Colonic mucosa (tissue), 4 donors: ENCODE measurements at places on chromosomes 5 and 9. TPM values are rescaled to one million over a fixed set of nuclear protein-coding genes. Genes with fewer than 3 reads are reported as not detected.

DNA sequence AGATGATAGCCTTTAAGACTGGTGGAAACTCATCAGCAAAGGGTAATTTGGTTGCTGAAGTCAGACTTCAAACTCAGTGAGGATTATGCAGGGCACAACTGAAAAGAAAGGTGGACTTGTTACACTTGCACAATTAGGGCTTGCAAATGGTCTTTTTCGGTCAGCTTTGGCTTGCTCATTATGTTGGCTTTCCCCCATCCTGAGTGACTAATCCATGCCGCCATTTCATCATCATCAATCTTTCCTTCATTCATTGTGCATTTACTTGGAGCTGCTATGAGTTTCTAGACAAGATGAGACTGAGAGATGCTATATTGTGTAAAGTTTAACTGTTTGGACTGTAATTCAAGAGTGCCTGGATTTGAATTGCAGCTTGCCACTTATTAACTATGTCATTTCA, 134.8 kb upstream of the PPP1R2B start:
- H3K36me3 ChIP-seq = no peaks in the 10 kb centered on the region
- no peak for DNase-seq
- H3K27me3 ChIP-seq = no peaks in the 10 kb centered on the region
- H3K4me1 ChIP-seq = no peaks in the 10 kb centered on the region

GRCh38 chr5:4097199-4097598, 501.6 kb downstream of the IRX1 start:
- H3K4me3 ChIP-seq = no peak overlapping the region
- DNase-seq = no peak
- no peaks in the 10 kb centered on the region for H3K4me1 ChIP-seq
- no peak overlapping the region for H3K27ac ChIP-seq

DNA sequence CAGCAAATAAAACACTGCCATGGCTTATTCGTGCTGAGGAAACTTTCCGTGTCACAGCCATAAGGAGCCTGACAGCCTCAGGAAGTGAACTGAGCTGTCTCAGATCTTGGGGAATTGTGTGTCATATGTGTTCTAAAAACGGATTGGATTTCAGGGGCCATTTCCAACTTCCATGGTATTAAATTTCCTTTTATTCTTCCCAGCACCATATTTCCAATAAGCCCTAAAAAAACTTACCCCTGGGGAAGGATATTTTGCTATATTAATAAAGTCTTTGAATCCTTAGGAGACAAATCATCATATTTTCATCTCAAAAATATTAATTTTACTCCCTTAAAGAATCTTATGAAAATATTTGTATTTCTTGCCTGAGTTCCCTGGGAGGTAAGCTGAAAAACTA, 93.9 kb downstream of the LHFPL2 start:
- no peak for DNase-seq
- no peak overlapping the region for H3K4me3 ChIP-seq
- no peaks in the 10 kb centered on the region for H3K27me3 ChIP-seq
- H3K27ac ChIP-seq = no peak overlapping the region
- no peaks in the 10 kb centered on the region for H3K36me3 ChIP-seq
- no peaks in the 10 kb centered on the region for H3K4me1 ChIP-seq

Gene MYO10
- 57.9 TPM for total RNA-seq

Gene BARX1
- total RNA-seq = not detected
